ENCODE measurements at places on chromosomes 5 and 9. TPM values are rescaled to one million over a fixed set of nuclear protein-coding genes. Genes with fewer than 3 reads are reported as not detected.

- no peak for DNase-seq
Measured at GRCh38 chr5:8288897-8289516, 420.1 kb downstream of the MTRR start.

NAIF1 gene
- total RNA-seq = 10.1 TPM

- no peak for DNase-seq
Measured at GRCh38 chr9:26058111-26058895, 380.1 kb upstream of the TUSC1 start.

PTPN3 gene
- 2.9 TPM for total RNA-seq

INSL6 gene
- not detected for total RNA-seq

Measured in osteoblast (primary cell).